Hindlimb muscle (tissue), 1 donor: ENCODE measurements at places on chromosomes 3 and 15.

- DNase-seq, result no peak
These were observed 404.6 kb upstream of the C2CD4B start for GRCh38 chr15:62569460-62570404.

DNA sequence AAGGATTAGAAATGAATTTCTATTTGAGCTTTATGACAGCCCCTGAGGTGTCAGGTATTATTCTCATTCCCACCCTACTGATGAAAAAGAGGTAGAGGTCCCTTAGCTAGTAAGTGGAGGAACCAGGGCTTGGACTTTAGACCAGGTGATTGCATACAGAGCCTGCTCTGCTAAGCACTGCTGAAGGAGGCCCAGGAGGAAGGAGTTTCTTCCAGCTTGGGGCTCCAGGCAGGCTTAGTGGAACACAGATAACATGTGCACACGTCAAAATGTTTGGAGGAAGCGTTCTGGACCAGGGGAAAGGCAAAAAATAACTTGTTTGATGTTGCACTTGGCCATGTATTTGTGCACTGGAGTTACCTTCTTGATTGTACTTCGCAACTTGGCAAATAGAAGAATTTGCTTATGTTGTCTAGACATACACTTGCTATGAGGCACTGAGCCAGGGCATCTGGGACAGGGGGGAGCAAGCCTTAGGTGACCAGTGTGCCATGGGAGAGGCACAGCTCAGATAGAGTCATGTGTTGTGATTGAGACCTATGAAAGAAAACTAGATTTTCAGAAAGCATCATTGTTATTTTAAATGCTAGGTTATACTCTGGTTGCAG is 22.4 kb downstream of the IFT122 start:
- no peak for DNase-seq

DNA sequence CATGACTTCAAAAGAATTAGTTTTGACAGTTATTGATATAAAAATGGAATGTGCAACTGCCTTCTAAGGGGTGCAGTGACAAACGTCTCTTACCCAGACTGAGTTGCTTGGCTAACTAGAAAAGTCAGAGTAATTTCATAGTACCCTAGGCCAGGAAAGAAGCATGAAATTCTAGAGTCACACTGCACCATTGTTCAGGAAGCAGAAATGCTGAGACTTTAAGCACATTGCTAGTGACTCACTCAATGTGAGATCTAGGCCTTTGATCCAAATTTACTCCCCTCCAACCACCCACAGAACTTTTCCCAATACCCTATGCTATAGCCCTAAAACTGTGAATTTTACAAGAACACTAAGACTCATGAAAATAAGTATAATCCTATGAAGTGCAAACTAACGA is 110.8 kb downstream of the DUT start:
- DNase-seq, result no peak

- DNase-seq, result no peak
These were observed 507.0 kb downstream of the TBL1XR1 start for GRCh38 chr3:176690083-176690869.

DNA sequence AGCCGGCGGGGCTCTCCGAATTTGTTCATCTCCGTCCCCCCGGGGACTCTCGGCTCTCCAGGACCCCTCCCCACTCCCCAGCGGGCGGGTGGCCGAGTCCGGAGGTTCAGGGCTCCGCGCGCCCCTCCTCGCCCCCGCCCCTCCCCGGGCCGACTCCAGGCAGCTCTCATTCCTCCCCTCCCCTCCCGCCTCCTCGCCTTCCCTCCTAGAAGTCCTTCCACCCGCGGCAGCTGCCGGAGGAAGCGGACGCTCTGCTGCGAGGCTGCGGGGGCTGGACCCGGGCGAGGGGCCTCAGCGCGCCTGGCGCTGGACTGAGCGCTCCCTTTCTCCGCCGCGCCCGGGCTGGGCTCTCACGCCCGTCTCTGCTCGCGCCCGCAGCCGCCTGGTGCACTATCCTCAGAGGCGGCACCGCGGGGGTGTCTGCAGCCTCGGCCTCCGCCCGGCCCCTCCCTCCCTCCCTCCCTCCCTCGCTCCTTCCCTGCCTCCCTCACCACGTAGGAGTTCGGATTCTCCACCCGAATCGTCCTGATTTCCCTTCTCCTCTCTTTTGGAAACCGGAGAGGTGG is at the start of gene ROBO2:
Gene ROBO2 (plus strand): TSS at position 494 of the 566 bp plus-strand sequence. CDS start 687 bp downstream, outside the sequence.
- DNase-seq, result peak; percentile 71

DNA sequence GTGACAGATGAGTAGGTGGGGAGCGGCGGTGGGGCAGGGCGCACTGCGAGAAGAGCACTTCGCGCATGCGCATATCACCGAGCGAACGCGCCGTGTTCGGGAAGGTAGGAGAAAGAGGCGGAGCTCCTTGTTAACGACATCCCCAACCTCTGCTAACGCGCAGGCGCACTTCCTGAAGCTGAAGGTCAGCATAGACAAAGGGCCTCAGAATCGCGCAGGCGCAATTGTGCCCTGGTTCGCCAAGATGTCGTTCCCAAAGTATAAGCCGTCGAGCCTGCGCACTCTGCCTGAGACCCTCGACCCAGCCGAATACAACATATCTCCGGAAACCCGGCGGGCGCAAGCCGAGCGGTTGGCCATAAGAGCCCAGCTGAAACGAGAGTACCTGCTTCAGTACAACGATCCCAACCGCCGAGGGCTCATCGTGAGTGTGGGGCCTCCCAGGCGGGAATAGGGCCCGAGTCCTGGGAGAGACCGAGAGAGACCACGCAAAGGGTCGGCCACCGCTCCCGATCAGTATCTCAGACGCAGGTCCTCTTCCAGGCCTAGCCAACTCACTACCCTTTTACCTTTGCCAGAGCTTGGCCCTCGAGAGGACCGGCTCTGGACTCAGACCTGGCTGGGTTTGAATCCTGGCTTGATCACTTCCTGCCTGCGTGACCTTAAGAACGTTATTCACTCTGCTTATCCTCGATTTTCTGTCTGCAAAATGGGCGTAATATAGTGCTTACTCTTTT is at the start of gene NDUFB4:
Gene NDUFB4 (plus strand): TSS at position 221 of the 737 bp plus-strand sequence. CDS start 24 bp downstream, at position 245.
- DNase-seq, result peak; percentile 96

- DNase-seq, result no peak
These were observed 51.1 kb upstream of the WNT5A start for GRCh38 chr3:55538158-55538557.

- no peak for DNase-seq
These were observed 40.3 kb downstream of the BBX start for GRCh38 chr3:107562969-107563529.

GRCh38 chr15:62445244-62445643 is 280.2 kb upstream of the C2CD4B start:
- DNase-seq, result no peak

DNA sequence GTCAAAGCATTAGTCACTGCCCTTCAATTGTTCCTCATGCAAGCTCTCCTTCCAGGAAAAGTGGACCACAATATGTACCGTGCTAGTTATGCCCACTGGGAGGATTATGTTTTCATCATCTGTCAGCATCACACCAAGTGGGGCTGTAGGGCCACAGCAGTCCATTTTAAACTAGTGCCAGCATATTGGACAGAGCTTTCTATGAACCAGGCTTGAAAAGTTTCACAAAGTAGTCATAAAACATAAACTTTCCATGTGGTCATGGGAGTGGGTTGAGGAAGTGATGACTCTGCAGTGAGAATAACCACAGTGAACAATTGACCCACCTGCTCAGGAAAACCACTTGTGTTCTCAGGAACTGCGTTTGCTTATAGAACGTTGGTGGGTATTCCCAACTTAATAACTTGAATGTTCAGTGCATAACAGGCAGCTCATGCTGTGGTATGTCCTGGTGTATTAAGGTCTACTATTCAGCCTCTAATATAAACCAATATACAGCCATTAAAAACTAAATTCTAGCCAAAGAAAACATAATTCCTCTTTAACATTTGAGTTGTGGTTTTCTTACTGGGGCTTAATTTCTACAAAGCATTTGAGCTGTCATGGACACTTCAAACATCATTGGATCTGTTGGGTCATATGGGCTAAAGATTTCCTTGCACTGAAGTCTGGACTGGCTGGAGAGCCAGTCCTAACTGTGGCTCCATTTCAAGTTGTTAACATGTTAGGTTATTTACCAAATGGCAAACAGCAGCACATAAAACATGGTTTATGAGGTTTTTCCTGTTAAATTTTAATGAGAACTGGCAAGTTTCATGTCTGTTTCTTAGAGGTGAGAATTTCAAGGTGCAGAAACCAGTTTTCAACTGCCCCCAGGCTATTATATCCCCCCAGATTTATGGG is 274.1 kb downstream of the OTOL1 start:
- no peak for DNase-seq

DNA sequence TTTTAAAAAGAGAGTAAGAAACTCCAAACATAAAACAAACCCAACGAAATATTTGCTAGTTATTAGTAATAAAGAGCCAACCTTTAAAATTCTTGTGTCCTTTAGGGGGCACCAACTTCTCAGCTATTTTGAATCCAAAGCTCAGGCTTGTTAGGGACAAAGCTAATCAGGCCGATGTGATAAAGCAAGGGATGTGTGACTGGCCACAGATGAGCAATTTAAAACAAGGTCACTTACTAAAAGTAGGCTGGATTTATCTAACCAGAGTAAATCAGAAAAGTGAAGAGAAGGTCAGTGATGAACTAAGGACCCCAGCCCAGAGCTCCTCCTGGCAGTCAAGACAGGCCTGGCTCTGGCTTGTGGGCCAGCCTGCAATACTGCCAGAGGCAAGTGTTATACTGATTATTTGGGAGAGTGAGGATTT is 108.5 kb downstream of the CYP19A1 start:
- DNase-seq, result peak; percentile 48

DNA sequence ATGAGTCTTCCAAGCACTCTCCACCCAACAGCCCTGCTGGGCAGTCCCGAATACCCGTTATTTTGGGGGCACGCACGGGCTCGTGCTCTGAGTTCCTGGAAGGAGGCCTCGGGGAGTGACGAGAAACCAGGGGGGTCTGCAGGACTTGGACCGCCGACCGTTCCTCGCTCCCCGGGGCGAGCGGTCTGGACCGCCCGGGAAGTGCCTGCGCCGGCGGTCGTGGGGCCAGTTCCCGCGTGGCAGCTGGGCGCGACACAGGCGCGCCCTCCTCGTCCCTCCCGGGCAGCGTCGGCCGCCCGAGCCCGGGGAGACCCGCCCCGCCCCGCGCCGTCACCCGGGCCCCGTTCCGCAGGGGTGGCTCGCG is 387 bp downstream of the GNB4 start:
- peak; percentile 66 for DNase-seq

- DNase-seq, result no peak
These were observed 28.7 kb downstream of the FRMD4B start for GRCh38 chr3:69357196-69357595.

- no peak for DNase-seq
These were observed 5.6 kb downstream of the TP53BP1 start for GRCh38 chr15:43487271-43487895.

- no peak for DNase-seq
These were observed 61.8 kb upstream of the RBP1 start for GRCh38 chr3:139601191-139601961.

GRCh38 chr15:23467110-23467600 is 20.1 kb upstream of the GOLGA6L2 start:
- DNase-seq, result peak; percentile 8

DNA sequence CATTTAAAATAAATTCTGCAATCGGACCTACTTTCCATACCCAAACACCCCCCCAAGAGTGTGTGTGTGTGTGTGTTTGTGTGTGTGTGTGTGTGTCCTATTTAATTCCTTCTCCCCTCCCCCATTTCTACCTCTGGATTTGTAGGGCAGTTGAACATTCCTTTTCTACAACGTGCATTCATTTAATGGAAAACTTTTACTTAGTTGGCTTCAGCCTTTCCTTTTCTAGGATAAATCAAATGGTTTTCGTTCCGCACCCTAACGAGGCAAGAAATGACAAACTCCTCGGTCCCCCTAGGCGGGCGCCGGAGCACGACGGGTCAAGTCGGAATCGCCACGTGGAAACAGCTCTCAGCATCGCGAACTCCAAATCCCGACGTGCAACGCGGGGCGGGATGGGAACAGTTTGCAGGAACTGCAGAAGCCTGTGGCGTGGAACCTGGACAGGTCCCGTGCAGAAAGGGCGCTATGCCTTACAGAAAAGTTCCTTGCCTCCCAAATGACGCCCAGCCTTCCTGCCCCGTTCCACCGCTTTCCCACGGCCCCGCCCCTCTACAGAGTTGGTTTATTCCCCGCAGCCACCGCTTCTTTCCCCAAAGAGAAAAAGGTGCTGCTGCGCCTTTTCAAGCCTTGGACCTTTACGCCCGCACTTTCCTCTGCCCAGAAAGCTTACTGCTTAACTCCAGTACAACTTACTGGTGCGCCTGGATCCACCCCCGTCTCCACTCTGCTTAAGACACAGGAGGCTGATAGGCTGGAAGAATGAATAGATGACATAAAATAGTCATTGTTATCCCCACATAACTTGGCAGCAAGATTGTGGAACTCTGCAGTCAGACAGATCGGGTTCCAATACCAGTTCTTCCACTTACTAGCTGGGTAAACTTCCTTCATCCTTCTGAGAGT is 1.1 kb upstream of the EIF2B5 start:
- DNase-seq, result peak; percentile 87

DNA sequence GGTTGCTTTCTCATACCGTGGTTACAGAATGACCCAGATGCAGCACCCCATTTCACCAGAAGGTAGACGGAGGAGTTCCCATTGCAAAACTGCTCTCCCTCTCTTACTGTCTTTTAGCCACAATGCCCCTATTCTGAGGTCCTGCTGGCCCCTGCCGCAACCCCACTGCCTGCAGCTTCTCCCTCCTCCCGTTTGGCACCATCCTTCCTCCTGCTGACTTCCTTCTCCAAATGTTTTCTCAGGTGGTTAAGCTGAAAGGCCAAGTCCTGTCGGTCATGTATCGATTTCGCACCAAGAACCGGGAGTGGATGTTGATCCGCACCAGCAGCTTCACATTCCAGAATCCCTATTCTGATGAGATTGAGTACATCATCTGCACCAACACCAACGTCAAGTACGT is 132.3 kb upstream of the ABHD17C start:
- no peak for DNase-seq

DNA sequence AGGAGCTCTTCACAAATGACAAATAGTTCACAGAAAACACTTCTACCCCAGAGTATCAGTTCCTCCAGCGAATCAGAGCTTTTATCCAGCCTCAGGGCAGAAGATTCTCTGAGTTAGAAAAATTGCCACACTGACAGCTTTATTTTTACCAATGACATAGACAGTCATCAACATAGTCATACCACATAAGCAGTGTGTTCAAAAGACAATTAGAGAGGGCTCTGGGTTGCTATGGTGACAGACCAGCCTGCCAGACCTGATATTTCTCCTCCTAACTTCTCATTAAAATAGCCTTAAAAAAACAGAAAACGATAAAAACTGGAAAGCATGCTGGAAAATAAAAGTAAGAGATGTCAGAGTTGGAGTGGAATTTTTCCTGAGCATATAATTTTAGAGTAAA is 45.9 kb upstream of the COL6A5 start:
- DNase-seq, result no peak

DNA sequence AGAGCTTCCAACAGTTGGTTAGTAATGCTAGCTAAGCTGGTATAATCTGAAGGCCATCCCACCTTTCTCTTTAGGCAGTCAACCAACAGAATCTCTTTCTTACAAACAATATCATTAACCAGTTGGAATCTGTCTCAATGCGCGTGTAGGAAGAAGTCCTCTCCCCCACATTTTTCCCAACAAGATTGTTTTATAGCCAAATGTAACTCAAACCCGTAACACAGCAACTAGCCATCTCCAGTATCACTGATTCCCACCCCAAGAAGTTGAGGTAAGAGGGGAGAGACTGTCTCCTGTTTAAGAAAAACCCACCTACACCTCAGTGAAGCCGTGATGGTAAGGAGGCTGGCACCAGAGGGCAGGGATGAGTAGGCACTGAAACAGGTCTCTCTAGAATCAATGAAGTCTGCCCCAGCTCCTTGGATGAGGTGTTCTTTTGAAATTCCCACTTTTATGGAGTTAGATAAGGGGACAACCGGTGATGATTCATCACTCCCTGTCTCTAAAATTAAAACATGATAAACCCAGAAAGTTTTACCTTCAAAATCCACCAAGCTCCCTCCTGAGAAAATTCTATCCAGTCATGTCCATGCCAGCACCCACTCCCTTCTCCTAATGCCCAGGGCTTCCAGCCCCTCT is 30.9 kb downstream of the CDC25A start:
- no peak for DNase-seq
